Activated CD8-positive, alpha-beta memory T cell treated with anti-CD3 and anti-CD28 coated beads for 4 hours (primary cell): ENCODE measurements at places on chromosomes 12 and 14.

DNA sequence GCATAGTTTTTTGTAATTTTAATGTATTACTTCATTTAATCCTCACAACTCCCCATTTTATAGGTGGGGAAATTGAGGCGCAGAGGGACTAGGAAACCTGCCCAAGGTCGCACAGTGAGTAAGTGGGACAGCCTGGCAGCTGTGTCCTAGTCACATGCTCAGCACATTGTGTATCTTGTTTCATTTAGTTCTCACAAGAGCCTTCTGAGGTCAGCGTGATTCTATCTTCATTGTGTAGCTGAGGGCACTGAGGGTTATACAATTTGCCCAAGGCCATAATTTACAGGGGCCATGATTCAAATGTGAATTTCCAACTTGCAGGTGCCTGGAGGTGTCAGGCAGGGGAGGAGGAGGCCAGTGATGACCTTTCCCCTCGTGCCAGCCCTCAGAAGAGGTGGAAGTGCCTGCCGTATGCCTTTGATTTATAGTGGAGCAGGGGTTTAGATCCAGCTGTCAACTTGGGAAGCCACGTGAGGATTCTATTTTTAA lies 30.3 kb upstream of the SMOC1 start:
- no peak for DNase-seq

DNA sequence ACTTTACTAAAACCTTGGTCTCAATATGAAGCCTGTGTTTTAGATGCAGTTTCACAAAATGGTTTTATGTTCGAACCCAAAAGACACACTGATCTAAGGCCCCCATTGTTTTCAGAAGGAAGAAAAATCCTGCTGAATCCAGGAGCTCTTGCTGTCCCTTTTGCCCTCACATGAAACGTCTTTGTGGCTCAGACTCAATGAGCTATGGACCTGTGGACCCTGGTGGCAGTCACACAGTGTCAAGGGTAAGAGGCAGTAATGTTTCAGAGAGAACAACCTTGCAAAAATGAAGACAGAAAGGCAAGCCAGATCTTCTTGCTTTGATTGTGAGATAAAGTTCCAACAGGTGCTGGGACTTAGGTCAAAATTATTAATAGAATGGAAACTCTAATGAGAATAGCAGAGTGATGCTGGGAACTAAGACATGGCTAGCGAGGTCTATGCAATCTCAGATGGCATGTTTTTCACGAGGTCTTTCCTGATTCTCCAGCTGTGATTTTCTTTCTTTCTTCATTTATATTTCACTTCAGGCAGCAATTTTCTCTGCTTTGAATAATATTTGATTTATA lies 164.9 kb upstream of the SLC38A2 start:
- no peak for DNase-seq

GRCh38 chr14:89240414-89240813 lies 176.6 kb downstream of the FOXN3 start:
- DNase-seq, result no peak

DNA sequence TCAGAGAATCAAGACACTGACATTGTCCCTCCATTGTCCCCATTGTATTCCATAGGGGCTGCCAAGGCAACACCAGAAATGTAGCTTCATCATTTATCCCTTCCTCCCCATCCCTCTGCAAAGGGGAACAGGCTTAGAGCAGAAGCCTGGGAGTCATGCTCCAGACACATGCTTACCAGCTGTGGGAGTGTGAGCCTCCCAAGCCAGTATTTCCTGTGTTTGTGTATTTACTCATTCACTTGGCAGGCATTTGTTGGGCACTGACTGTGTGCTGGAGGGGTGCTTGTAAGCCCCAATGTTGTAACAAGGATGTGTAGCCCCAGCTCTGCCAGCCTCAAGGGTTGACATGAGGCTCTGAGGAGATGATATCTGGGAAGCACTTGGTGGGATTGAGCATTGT lies 46.0 kb upstream of the TCL1A start:
- DNase-seq, result no peak

DNA sequence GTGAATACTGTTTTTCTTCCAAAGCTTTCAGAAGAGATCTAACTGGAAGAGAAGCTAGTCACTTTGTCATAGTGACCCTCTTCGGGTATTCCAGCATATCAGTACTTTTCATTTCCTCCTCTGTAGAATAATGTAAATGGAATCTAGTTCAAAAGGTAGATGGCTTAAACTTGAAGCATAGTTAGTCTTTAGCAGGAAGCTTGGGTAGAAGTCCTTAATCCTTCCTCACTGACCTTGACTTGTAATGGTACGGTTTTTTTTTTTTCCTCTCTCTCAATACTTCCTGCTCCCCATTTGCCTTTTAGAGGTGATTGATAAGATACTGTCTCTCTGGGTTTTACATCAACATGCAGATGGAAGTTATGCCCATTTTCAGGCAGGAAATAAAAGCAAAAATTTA lies 1.7 kb downstream of the FBXO34 start:
- no peak for DNase-seq

GRCh38 chr12:49920241-49920914 lies 16.7 kb upstream of the FAIM2 start:
- DNase-seq, result no peak

DNA sequence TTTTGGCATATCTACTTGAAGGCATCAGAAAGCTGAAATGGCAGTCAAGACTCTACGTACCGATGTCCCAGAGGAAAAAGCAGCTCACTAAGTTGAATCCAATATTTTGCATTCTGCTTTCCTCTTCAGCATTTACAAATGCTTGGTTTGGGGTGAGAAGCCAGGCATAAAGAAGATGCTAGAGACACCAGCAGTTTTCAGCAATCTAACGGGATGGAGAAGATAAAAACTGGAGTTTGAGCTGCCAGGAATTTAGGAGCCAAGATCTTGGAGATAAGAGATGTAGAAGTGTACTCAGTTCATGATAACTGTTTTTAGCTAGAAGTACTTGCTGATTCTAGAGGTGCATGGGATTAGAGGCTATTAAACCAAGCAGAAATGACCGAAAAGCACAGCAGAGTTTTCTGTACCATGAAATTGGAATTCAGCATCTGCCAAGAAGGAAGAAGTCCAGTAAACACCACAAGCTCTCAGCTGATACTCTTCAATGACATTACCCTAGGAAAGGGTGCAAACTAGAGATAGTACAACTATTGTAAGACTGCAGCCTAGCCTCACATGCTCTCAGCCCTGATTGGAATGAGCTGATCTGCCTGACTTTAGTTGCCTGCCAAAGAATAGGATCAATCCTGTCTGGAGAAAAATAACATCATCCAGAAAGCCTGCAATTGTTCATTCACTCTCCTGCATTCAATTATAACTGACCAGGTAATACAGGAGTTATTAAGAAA lies 7.4 kb upstream of the ALDH1L2 start:
- DNase-seq, result no peak

DNA sequence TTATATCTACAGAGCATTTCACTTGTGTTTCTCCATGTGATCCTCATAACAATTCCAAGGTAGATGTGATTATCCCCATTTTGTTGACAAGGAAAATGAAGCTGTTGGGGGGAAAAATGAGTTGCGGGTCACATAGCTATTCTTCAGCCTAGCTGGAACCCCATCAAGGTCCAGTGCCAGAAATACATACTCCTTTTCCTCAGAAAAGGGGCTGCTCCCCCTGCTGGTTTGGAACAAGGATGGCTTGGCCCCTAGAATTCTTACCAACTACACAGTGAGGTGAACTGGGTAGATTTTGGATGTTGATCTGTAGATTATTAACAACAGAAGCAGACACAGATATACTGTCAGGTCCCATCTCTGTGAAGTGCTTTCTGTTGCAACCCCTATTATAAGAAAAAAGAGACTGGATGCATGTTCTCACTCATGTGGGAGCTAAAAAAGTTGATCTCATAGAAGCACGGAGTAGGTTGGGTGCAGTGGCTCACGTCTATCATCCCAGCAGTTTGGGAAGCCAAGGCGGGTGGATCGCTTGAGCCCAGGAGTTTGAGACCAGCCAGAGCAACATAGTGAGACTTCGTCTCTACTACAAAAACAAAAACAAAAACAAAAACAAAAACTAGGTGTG lies 8.9 kb downstream of the IKZF4 start:
- DNase-seq, result no peak

DNA sequence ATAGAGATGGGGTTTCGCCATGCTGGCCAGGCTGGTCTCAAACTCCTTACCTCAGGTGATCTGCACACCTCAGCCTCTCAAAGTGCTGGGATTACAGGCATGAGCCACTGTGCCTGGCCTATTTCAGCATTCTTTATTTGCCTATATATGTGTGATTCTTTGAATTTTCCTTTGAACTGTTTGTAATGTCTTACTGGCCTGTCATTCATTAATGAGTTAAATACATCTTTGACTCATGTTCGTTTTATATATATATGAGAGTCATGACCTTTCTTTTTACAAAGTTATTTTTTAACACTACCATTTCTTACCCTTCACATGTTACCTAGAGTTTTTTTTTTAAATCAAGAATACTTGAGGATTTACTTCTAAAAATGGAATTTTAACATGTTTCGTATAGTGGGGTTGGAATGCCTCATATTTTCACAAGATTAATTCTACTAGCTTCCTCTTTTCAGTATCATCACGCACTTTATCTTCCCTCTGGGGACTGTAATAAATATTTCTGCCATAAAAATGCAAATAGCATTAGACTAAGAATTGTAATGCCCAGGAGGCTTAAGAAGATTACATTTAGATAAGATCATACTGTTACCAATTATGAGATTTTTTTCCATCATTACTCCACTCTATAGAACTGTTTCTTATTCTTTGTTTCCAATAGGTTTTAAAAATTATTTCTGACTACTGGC lies 66.7 kb downstream of the NTN4 start:
- no peak for DNase-seq

GRCh38 chr14:71354801-71355200 lies 447.5 kb downstream of the PCNX1 start:
- DNase-seq, result no peak

DNA sequence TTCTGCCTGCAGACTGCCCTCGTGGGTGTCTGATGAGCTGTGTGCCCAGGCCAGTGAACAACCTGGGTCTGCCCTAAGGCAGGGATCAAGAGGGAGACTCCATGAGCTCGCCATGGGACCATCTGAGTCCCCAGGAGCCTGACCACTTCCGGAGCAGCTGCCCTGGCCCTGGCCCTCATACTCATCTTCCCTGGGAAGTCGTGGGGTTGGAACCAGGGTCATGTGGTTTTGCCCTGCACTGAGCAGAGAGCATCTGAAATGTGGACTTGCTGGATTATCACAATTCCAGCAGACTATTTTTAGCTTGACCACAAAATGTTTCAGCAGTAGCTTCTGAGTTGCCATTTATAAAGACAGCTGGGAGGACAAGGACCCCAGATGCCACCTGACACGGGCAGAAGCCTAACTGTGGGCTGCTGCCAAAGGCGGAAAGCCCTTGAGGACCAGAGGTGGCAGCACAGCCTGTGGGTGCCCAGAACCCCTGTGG lies 6.7 kb downstream of the BTBD6 start:
- DNase-seq, result no peak

GRCh38 chr12:117134059-117134458 lies 34.8 kb upstream of the TESC start:
- DNase-seq, result peak; percentile 33

GRCh38 chr14:67665868-67666267 lies 8.6 kb downstream of the VTI1B start:
- no peak for DNase-seq

DNA sequence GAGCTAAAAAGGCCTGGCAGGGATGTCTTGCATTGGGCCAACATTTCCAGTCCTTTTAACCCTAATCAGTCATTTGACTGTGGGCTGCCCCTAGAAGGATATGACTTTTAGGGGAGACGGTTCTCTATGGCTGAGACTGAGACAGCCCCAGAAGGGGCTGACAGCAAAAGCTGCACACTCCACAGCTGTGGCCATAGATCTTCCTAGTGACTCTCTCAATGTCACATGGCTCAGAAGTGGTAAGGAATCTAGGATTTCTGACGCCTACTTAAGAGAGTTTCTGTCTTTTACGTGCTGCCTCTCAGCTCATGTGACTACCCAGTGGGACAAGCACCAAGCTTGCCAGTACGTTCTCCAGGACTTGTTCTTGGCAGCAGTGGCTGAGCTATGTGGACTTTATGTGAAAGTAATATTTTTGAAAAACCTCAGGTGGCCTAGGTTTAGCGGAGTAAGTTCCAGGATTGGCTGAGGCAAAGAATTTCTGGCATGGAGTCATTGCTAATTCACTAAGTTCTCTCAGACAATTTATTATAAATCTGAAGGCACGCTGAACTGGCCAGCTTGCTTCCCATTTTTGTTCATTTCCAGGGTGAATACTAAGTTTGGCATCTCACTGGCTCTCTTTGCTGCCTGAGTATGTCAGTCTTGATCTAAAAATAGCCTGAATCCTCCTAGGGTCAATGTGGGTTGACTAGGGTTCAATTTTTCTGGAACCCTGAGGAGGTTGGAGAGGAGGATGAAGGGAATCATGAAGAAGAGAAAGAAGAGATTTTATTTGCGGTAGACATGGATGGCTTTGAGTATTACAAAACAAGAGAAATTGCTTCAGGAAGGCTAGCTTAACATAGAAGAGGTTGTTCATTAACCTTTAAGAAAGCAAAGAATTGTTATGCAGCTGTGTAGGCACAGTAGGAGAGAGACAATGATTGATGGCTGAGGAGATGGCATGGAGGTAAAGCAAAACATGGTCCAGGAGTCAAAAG lies 271.8 kb downstream of the AEBP2 start:
- DNase-seq, result no peak

GRCh38 chr14:62002642-62003041 lies 240.4 kb downstream of the SNAPC1 start:
- DNase-seq, result no peak

GRCh38 chr14:104586832-104587620 lies 7.5 kb downstream of the C14orf180 start:
- no peak for DNase-seq

GRCh38 chr12:38154096-38155019 lies 162.2 kb upstream of the ALG10B start:
- DNase-seq, result no peak

DNA sequence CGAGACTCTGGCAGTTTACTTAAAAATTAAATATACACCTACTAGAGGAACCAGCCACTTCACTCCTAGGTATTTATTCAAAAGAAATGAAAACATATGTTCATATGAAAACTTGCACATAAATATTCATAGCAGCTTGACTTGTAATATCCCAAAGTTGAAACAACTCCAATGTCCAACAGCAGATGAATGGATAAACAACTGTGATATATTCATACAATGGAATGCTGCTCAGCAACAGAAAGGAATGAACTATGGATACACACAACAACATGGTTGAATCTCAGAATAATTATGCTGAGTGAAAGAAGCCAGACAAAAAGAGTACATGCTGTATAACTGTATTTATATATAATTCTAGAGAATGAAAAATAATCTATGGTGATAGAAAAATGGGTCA lies 53.4 kb upstream of the DACT1 start:
- DNase-seq, result no peak

GRCh38 chr12:176321-177181 lies 37.4 kb downstream of the SLC6A12 start:
- no peak for DNase-seq

DNA sequence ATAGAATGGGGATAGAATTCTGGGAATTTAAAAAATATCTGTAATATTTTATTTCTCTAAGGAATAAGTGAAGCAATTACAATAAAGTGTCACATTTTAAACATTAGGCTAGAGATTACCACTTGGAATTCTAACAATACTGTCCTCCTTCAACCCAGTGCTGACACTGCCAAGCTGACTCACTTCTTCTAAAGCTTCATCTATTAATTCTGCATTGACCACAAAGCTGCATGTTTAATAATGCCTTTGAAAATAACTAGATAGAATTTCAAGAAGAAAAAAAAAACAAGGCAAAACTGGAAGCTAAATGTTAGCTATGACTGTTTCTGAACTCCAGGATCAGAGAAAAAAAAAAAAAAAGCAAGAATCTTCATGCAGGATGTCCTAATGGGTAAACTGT lies 970.7 kb upstream of the FBXO33 start:
- no peak for DNase-seq

GRCh38 chr12:103397536-103397935 lies 98.2 kb downstream of the C12orf42 start:
- no peak for DNase-seq
